Activated CD4-positive, CD25-positive, alpha-beta regulatory T cell treated with anti-CD3 and anti-CD28 coated beads, Interleukin-2, amount 50 U/mL, for 72 hours (primary cell): ENCODE measurements at places on chromosomes 12 and 14.

DNA sequence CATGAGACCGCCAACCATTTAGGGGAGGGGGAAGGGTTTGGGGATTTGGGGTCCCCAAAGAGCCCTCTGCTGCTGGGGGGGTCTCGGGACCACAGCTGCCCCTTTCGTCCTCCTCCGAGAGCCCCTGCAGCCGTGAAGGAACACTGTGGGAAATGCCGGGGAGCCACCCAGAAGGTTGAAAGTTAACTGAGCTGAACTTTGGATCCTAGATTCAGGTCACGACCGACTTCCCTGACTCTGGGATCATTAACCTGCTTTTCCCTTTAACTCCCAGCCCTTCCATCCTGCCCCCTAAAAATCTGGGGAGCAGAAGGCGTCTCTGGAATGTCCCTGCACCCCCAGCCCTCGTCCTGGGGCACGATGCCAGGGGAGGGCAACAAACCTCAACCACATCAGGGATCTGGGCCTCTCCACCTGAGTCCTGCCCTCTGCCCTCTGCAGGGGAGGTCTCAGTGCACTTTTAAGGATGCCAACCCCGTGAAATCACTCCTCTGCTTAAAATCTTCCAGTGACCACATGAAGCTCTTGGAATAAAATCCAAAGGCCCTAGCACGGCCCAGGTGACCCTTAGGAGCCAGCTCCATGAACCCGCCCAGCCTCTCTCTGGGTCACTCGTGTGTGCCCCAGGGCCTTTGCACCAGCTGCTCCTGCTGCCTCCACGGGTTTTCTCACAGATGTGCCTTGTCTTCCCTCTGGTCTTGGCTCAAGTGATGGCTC lies 95.0 kb downstream of the RFLNA start:
- no peak for DNase-seq

- DNase-seq = no peak
These were observed 63.2 kb upstream of the TMX1 start for GRCh38 chr14:51176839-51177238.

- no peak for DNase-seq
These were observed 227.9 kb downstream of the KTN1 start for GRCh38 chr14:55807881-55808379.

DNA sequence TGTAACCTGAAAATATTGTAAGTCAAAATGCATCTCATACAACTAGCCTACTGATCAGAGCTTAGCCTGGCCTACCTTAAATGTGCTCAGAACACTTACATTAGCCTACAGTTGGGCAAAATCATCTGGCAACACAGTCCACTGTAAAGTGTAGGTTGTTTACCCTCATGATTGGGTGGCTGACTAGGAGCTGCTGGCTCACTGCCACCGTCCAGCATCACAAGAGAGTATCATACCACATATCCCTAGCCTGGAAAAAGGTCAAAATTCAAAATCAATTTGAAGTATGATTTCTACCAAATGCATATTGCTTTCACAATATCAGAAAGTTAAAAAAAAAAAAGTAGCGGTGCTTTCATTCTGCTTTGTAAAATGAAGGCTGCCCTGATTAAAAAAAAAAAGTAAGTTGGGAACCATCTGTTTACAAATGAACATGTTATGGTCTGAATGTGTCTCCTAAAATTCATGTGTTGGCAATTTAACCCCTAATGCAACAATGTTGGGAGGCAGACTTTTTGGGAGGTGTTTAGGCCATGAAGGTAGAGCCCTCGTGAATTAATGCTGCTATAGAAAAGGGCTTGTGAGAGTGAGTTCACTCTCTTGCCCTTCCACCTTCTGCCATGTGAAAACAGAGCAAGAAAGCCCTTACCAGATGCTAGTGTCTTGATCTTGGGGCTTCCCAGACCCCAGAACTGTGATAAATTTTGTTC lies 211.8 kb downstream of the PPM1H start:
- no peak for DNase-seq

- DNase-seq = no peak
These were observed 850.9 kb upstream of the MDGA2 start for GRCh38 chr14:48526307-48526706.

DNA sequence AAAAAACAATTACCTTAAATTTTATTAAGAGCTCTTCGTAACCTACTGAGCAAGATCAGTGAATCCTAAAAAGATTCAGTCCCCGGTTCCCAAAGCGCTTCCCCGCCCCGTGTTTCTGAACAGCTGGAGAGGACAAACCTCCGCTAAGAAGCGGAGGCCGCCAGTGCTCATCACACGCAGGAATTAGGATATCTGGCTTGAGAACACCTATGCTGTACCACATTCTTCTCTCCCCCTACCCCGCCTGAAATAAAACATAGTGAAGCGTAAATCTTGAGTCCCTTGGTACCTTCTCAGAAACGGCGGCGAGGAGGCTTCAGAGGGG lies 774 bp upstream of the WDR20 start:
- no peak for DNase-seq

- no peak for DNase-seq
These were observed 5.9 kb downstream of the ZNF605 start for GRCh38 chr12:132949936-132950837.

- no peak for DNase-seq
These were observed 13.9 kb downstream of the SETD3 start for GRCh38 chr14:99466758-99467157.

GRCh38 chr14:96929950-96930349 lies 132.8 kb downstream of the VRK1 start:
- no peak for DNase-seq

- DNase-seq = no peak
These were observed 3.2 kb downstream of the SUSD6 start for GRCh38 chr14:69614592-69614991.

- no peak for DNase-seq
These were observed 580.2 kb downstream of the MED13L start for GRCh38 chr12:115697340-115697739.

DNA sequence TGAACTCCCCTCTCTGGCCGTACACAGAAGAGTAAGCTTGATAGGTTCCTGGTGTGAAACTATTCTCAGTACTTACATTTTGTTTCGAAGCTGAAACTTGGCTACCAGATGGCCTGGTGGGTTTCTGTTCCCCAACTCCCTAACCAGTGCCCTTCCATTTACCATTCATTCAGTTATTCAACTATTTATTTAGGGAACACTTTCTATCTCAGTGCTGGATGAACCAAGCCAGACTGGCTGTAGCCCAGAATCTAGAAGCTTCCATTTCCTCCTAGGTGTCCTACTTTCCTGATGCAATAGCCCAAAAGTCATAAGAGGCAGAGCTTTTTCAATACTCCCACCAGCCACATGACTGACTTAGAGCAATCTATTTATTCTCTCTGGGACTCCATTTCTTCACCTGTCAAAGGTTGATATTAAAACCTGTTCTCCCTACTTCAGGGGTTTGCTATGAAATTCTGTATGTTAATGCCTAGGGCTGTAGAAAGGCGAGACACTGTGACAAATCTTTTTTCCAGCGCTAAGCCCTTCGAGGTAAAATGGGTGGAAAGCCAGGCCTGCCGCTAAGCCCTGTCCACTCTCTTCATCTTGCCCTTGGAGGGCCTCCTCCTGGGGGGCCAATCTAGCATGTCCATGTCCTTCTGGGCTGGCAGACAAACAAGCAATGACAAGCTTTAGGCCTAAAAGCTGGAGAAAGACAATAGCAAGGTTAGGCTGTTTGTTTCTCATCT lies 8.1 kb upstream of the IRF2BPL start:
- DNase-seq = no peak
